Immature natural killer cell (primary cell): ENCODE measurements at places on chromosomes 16 and 17. TPM values are rescaled to one million over a fixed set of nuclear protein-coding genes. Genes with fewer than 3 reads are reported as not detected.

The C17orf67 gene
- 0.83 TPM for polyA plus RNA-seq

- peaks cover 2% of the 10 kb centered on the region for H3K27me3 ChIP-seq
- no peak overlapping the region for H3K4me3 ChIP-seq
Observed at GRCh38 chr17:15309793-15310192, 31.6 kb downstream of the TEKT3 start.

DNA sequence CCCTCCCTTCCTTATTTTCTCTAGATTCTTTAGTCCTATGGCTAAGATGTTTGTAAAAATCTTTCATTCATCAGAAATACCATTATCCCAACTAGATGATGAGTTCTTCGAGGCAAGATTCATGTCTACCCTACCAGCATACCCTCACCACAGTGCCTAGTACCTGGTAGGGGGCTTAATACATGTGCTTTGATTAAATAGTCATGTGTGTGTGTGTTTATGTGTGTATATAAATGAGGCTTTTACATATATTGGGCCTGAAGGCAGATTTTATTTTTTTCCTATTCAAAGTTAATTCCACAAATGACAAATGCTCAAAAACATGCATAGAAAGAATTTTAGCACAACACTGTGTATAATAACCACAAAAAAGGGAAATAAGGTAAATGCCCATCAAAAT lies 193.0 kb upstream of the IRX3 start:
- no peak for DNase-seq
- H3K27me3 ChIP-seq: peaks cover 1% of the 10 kb centered on the region
- H3K27ac ChIP-seq: no peak overlapping the region

- H3K27ac ChIP-seq: peak overlapping the region; percentile 99
- DNase-seq: peak; percentile 13
- H3K4me3 ChIP-seq: peak overlapping the region; percentile 99
- H3K36me3 ChIP-seq: no peaks in the 10 kb centered on the region
Observed at GRCh38 chr17:35245196-35245486, 2.3 kb downstream of the SLFN5 start.

- no peaks in the 10 kb centered on the region for H3K27me3 ChIP-seq
- peaks cover 4% of the 10 kb centered on the region for H3K36me3 ChIP-seq
- no peak for DNase-seq
- H3K4me3 ChIP-seq: no peak overlapping the region
- H3K27ac ChIP-seq: no peak overlapping the region
Observed at GRCh38 chr16:69012906-69013305, 92.5 kb upstream of the HAS3 start.

DNA sequence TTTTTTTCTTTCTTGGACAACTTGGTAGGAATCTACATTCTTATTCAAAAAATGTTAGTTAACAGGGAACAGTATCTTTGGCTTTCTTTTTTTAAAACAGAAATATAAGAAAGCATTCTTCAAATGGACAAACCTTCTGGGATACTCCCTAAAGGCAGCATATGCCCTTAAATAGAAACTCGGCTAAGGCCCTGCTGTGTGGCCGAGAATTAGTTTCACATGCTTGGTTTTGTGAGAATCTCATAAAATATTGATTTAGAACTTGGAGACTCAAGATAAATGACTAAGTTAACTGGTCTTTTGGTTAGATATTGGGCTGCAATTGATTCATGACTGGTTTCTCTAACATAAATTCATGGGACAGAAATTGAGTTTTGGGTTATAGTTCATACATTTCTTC lies 359.9 kb upstream of the XYLT1 start:
- H3K27me3 ChIP-seq: peaks cover 3% of the 10 kb centered on the region
- no peak overlapping the region for H3K4me3 ChIP-seq
- no peak overlapping the region for H3K27ac ChIP-seq
- no peaks in the 10 kb centered on the region for H3K4me1 ChIP-seq
